ENCODE measurements at places on chromosomes 11 and 22. TPM values are rescaled to one million over a fixed set of nuclear protein-coding genes. Genes with fewer than 3 reads are reported as not detected.

- peak; percentile 96 for DNase-seq
Observed at GRCh38 chr11:1772270-1773130, 8.8 kb upstream of the CTSD start.

The UBASH3B gene
- polyA plus RNA-seq = 15.5 TPM

DNA sequence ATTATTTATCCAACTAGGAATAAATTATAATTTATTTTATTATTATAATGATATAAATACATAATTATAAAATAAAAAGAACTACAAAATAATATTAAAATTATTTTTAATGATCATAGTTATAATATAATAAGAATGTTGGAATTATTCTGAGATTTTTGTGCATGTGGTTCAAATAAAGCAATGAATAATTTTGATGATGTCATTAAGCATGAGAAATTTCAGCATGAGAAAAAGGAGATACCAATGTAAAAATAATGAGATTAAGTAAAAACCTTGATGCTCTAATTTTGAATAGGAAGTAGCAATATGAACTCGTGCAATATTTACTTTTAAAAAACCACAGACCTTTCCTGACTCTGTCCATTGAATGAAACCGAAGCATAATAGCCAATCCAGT lies 181.8 kb upstream of the MTNR1B start:
- DNase-seq = no peak

- DNase-seq = no peak
Observed at GRCh38 chr11:107847184-107847583, 11.4 kb downstream of the SLC35F2 start.

The TIMP3 gene
- 1,490 TPM for polyA plus RNA-seq

GRCh38 chr22:21818487-21819182 lies 48.8 kb downstream of the MAPK1 start:
- DNase-seq = no peak

The RNASEH2C gene
- 115 TPM for polyA plus RNA-seq

DNA sequence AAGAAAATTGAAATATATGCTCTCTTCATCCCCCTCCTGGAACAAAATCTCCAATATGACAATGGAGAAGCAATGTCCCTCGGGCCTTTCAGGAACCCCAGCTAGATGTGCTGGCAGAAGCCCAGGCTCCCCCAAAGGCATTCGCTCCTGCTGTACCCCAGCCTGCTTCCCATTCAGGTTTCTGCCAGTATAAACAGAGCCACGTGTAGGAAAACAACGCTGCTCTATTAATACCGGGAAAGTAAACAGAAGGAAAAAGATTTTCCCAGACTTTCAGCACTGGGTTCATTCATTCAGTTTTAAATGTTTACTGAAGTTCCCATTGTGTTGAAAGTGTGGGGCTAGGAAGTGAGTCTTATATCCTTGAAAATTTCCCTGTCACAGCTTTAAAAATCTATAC lies 147.1 kb downstream of the CADM1 start:
- DNase-seq = no peak

DNA sequence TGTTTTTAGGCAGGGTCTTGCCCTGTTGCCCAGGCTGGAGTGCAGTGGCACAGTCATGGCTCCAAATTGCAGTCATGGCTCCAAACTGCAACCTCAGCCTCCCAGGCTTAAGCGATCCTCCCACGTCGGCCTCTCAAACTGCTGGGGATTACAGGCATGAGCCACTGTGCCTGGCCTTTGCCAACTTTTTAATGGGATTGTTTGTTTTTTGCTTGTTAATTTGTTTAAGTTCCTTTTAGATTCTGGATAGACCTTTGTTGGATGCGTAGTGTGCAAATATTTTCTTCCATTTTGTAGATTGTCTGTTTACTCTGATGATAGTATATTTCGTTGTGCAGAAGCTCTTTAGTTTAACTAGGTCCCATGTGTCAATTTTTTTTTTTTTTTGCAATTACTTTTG lies 10.0 kb upstream of the SCGB1D1 start:
- DNase-seq = no peak

DNA sequence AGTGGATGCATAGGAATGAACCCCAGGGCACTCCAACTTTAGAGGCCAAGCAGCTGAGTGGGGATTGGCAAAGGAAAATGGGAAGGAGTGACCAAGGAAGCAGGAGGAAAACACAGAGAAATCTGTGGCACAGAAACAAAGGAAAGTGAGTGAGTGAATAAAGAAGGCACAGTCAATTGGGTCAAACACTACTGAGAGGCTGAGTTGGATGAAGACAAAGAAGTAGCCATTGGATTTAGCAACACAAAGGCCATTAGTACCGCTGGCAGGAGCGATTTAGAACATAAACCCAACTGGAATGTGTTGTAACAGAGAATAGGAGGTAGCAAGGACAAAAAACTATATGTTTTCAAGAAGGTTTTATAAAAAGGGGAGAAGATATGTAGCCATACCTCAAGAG lies 6.6 kb upstream of the NXPE1 start:
- no peak for DNase-seq

The RFPL1 gene
- polyA plus RNA-seq = 0.13 TPM

GRCh38 chr11:94150056-94150455 lies 21.4 kb downstream of the PANX1 start:
- DNase-seq = no peak

GRCh38 chr11:133318221-133318620 lies 214.1 kb downstream of the OPCML start:
- no peak for DNase-seq

DNA sequence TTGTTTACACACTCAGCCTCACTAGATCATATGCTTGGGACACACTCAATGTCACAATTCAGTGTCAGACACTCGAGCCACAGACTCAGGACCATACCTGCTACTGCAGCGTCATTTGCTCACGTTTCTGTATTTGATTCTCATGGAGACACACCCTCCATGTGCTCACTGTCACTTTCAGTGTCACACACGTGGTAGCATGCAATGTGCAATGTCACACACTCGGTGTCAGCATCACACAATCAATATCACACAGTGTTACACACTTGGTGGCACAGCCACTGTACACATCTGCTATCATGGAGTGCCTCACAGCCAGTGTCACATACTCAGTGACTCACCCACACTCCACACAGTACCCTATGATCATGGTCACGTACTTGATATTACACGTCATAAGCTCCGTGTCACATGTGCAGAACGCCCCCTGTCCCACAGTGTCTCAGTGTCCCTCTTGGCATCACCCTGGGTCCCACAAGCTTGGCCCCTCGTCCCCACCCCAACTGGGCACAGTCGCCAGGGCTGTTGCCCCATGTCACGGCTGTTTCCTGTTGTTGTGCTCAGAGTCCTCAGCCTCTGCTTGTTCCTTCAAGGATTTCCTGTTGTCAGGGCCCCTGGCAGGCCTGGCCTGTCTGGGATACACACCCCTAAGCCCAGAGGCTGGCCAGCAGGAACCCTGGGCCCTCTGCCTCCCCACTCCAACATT lies 49.6 kb downstream of the PDE2A start:
- DNase-seq = peak; percentile 42

DNA sequence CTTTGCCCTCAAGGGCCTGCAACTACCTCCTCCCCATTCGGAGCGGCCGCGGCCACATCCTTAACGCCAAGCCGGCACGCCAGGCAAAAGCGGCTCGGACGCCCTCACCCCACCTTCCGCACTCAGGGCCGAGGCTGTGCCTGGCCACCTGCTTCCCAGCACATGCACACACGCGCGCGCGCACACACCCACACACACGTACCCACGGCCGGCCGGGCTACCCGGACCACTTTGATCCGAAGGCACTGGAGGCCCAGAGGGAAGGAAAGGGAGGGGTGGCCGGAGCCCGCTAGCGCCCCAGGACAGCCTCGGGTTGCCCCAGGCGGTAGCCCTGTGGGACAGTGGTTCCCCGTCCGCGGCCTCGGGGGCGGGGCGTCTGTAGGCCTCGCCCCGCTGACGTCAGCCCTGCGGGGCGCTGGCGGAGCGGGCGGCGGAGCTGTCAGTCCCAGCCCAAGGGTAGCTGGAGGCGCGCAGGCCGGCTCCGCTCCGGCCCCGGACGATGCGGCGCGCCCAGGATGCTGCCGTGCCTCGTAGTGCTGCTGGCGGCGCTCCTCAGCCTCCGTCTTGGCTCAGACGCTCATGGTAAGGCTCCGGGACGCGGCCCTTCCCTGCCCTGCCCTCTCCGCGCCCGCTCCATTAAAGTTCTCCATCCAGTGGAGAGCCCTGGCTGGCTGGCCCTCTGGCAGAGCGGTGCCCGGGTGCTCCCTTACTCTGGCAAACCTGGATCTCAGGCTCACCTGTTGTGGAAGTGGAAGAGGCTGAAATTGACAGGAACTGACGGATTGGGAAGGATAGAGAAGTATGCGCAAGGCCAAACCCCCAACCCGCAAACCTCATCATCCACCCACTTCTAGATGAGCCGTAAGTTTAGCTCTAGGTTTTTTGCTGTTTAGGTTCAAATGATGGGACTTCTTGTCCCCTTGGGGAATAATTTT lies at the start of gene IL10RA:
IL10RA (plus strand) TSS at position 442 of the 935 bp plus-strand sequence; CDS start at position 516, 74 bp downstream.
- DNase-seq = peak; percentile 64

DNA sequence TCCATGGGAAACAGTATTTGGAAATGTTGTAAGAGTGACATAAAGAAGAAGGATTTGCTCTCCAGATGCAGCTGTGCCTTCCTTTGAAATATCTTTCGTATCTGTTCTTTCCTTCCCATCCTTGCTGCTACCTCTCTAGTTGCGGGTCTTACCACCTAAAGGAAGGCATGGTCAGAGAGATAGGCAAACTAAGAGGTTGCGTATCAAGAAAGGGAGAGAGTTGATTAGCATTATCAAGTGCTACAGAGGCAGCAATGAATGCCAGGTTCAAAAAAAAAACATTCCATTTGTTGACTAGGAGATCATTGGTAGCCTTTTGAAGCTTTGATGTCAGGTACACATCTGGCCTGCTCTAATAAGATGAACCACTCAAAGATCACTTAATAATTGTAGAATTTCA lies 4.6 kb downstream of the GTPBP1 start:
- no peak for DNase-seq

GRCh38 chr11:72735495-72736027 lies 16.6 kb downstream of the ARAP1 start:
- peak; percentile 78 for DNase-seq

The P2RX3 gene
- 0.10 TPM for polyA plus RNA-seq

- peak; percentile 49 for DNase-seq
Observed at GRCh38 chr11:96361778-96362177, 18.8 kb upstream of the MAML2 start.

- peak; percentile 94 for DNase-seq
Observed at GRCh38 chr11:36500315-36500721, 9.8 kb downstream of the TRAF6 start.

DNA sequence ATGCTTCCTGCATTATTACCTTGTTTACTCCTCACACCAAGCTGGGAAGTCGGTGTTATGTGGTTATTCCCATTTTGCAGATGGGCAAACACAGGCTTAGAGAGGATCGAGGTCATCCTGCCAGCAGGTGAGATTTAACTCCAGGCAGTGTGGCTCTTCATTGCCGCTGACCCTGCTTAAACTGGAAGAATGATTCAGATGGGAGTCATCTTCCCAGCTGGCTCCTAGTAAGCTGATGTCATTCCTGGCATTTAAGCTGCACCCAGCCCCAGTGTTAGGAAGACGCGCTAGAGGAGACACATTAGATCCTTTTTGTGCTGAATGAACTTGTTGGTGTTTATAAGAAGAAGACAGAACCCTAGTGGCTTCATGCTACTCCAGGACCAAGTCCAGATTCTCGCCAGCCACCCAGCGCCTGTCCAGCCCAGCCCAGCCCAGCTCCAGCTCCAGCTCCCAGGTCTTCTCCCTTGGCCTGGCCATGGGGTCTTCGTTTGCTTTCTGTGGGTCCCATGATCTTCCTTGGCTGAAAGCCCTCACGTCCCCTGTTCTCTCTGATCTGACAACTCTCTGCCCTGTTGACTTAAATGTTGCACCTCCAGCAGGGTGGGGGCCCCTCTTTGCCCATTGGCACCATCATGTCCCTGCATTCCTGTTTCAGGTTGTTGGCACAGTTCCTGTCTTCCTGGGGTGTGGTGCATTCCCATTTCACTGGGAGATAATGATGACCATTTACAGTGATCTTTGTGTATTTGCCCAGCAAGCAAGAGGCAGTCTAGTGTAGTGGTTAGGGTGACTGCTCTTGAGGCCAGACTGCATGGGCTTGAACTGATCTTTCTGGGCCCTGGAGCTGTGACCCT lies 13.6 kb downstream of the PARVB start:
- DNase-seq = peak; percentile 98

The SYT13 gene
- not detected for polyA plus RNA-seq

The USP2 gene
- 0.33 TPM for polyA plus RNA-seq

- no peak for DNase-seq
Observed at GRCh38 chr11:110835106-110835505, 122.9 kb upstream of the ARHGAP20 start.

DNA sequence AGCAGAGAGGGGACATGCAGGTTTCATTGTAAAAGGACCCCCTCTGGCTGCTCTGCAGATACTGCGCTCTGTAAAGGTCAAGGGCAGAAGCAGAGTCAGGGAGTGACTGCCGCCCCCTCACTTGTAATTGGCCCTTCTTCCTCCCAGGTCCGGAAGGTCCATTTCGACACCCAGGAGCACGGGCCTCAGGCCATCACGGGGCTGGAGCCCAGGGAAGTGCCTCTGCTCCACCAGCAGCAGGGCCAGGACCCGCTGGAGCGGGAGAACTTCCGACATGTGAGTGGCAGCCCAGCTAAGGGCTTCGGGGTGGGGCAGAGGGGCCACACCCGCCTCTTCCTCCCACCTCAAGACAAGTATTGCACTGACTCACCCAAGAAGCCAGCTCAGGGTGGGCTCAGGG lies 24.0 kb upstream of the LRRC10B start:
- no peak for DNase-seq

GRCh38 chr11:47071791-47072261 lies 104.9 kb downstream of the ARFGAP2 start:
- peak; percentile 12 for DNase-seq

GRCh38 chr11:38009932-38010331 lies 1411.9 kb upstream of the RAG2 start:
- DNase-seq = no peak

GRCh38 chr11:100964435-100964834 lies 165.2 kb downstream of the PGR start:
- DNase-seq = peak; percentile 2

GRCh38 chr11:95835768-95836488 lies 45.6 kb downstream of the CEP57 start:
- peak; percentile 94 for DNase-seq

- no peak for DNase-seq
Observed at GRCh38 chr11:68678031-68678441, 6.3 kb upstream of the GAL start.

DNA sequence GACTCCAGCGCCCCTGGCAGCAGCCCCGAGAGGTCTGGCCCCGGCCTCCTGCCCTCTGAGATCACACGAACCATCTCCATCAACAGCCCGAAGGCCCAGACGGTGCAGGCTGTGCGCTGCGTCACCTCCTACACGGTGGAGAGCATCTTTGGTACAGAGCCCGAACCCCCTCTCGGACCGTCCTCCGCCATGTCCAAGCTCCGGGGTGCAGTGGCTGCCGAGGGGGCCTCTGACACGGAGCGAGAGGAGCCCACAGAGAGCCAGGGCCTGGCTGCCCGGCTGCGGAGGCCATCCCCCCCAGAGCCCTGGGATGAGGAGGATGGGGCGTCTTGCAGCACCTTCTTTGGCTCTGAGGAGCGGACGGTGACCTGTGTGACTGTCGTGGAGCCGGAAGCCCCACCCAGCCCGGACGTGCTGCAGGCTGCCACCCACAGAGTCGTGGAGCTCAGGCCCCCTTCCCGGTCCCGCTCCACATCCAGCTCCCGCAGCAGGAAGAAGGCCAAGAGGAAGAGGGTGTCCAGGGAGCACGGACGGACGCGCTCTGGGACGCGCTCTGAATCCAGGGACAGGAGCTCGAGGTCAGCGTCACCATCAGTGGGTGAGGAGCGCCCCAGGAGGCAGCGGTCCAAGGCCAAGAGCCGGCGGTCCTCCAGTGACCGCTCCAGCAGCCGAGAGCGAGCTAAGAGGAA lies 7.6 kb downstream of the IRF7 start:
- DNase-seq = no peak

Measured in GM23248 (cell line).